ENCODE measurements at places on chromosomes 6 and 20.

- DNase-seq = no peak
These were observed 24.2 kb upstream of the CITED2 start for GRCh38 chr6:139398658-139399057.

GRCh38 chr6:158817728-158818580, 1.2 kb downstream of the EZR start:
- peak; percentile 70 for DNase-seq

- peak; percentile 69 for DNase-seq
These were observed 71.0 kb downstream of the SOX4 start for GRCh38 chr6:21664314-21665109.

GRCh38 chr6:116004841-116005815, 55.6 kb downstream of the FRK start:
- DNase-seq = no peak

DNA sequence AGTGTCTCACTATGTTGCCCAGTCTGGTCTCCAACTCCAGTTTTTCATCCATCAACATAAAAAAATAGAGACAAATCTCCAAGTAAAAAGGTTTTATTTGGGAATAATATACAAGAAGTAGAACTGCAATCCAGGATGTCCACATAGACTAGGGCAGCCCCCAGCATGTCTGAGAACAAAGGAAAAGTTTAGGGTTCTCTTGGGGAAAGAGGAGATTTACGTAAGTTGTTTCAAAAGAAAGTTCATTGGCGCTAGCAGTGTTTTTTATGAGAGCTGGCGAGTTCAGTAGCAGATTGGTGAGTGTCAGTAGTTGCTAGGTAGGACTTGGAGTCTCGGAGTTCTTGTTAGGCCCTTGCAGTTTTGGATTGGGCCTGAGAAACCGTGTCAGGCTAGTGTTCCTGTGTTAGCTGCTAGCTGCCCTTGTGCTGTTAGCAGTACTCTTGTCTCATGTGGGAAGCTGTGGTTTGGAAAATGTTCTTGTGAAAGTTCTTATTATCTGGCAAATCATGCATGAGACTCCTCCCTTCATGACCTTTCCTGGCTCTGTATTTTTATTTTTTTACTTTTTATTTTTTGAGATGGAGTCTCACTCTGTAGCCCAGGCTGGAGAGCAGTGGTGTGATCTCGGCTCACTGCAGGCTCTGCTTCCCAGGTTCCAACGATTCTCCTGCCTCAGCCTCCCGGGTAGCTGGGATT, 24.7 kb downstream of the TTLL9 start:
- peak; percentile 49 for DNase-seq

- DNase-seq = no peak
These were observed 11.1 kb upstream of the ELOVL2 start for GRCh38 chr6:11055127-11055627.

GRCh38 chr6:44699082-44699481, 311.6 kb downstream of the CDC5L start:
- DNase-seq = no peak

DNA sequence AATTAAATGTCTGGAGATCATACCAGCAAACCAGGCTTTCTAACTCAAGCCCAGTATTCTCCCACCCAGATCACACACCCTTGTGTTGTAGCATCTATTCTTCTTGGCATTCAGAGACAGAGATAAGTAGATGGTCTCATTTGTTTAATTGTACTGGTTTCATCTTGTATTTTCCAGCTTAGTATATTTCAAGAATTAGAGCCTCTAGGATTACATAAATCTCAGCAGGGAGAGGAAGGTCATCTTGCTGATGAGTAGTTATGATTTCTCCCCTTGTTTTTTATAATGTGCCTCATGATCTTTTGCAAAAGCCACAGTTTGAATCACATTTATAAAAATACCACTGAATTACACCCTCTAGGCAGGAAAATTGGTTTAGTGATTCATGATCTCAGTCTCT, 106.6 kb upstream of the NRSN1 start:
- DNase-seq = no peak

GRCh38 chr20:15708984-15709598, 864.2 kb downstream of the KIF16B start:
- DNase-seq = no peak

- no peak for DNase-seq
These were observed 165.5 kb downstream of the MOXD1 start for GRCh38 chr6:132235596-132236280.

GRCh38 chr6:90044182-90044832, 150.0 kb downstream of the GJA10 start:
- DNase-seq = no peak

DNA sequence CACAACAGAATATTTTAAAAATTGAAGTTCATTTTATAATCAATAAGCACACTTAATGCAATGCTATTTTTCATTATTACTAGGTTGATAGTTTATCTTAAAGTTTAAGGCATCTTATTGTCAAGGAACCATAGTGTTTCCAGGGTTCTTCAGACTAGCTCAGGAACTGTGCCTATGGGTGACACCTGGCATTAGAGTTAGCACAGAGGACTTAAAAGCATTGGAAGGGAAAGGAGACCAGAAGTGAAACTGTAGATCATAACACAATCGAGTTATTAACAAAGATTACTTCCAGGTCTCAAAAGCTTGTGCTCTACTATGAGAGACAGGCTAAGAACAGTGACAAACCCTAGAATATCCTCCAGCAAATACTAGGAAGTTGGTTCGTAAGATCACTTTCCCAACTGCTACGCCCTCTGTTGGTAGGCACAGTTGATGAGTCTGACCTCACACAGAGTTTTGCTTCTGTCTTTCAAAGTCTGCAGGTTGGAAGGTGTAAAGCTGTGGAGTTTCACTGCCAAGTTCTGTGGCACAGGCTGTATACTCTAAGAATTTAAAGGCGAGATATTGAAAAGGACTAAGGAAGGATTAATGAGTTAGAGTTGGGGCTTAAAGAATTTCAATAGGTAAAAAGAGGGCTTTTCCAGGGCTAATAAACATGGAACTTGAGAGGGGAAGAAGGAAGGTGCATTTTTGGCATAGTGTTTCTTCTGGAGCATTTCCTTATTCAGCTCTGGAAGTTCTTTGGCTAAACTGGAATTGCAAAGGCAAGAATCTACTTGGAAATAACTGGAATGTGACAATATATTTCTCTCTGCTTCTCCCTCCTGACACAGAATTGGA, 531.3 kb upstream of the JAG1 start:
- peak; percentile 38 for DNase-seq

DNA sequence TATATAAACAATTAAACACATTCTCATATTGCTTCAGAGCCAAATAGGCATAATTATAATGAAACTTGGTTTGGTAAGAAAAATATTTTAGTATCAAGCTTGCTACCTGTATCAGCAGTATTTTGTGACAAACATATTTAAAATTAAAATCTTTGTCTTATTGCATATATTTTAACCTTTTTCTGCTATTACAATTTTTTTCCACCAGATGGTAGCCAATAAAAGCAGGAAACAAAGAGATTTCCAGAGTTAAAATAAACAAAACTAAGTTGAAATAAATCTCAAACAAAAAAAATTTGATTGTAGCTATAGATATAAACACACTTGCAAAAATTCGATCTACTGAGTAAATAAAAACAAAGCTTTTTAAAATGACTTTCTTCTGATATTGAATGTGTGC, 491.3 kb upstream of the GJE1 start:
- no peak for DNase-seq

DNA sequence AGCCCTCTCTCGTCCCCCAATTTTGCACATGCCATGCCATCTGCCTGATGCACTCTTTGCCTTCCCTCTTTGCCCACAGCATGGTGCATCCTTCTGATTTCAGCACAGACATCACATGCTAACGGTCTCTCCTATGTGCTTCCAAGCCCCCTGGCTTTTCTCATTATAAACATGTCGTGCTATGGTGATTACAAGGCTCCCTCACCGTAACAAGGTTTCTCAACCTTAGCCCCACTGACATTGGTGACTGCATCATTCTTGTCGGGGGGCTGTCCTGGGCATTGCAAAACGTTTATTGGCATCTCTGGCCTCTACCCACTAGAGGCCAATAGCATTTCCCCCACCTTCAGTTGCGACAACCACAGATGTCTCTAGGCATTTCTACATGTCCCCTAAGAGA, 187.2 kb downstream of the TFAP2C start:
- no peak for DNase-seq

- no peak for DNase-seq
These were observed 219.0 kb downstream of the PREX1 start for GRCh38 chr20:48608756-48609155.

DNA sequence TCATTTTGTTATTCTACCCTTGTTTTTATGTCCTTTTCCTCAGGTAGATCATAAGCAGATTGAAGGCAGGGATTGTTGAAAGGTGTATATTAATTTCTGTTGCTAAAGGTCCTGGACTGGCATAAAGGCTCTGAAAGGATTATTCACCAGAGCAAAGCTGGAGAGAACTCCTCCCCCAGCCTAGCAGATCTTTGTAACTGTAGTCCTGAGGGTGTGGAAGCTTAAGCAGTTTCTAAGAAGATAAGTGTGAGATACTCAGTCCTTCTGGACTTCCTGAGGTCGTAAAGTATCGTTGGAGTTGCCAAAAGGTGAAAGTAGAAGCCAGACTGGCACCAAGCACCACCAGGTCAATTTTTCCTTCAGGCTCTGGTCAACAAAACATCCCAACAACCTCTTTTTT, 24.2 kb downstream of the CGA start:
- DNase-seq = no peak

- DNase-seq = no peak
These were observed 68.6 kb downstream of the JPH2 start for GRCh38 chr20:44118185-44119033.

DNA sequence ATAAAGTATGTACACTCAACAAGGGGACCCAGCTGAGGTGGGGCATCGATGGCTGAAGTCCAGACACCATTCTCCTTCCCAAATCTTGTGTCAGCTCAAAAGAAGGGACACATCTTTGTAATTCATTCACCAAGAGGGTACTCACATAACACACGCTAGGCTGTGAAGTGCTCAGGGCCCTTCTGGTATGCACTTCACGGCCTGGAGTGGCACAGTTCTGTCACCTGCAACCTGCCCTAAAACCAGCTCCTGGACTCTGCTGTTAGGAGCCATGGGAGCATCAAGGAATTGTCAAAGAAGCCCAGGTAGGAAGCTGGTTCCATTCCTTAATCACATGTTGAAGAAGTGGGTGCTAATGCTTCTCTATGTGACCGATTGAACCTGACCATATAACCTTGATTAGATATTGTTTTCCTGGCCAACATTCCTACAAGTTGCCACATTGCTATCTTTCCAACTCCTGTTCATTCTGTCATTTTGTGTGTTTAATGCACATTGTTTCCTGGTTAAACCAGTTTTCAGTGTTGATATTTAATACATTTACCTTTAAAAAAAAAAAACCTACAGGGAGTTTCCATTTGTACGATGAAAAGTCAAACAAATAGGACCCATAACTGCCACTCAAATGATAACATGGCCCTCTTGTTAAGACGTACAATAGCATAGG, 127.3 kb downstream of the TNFRSF21 start:
- DNase-seq = no peak

DNA sequence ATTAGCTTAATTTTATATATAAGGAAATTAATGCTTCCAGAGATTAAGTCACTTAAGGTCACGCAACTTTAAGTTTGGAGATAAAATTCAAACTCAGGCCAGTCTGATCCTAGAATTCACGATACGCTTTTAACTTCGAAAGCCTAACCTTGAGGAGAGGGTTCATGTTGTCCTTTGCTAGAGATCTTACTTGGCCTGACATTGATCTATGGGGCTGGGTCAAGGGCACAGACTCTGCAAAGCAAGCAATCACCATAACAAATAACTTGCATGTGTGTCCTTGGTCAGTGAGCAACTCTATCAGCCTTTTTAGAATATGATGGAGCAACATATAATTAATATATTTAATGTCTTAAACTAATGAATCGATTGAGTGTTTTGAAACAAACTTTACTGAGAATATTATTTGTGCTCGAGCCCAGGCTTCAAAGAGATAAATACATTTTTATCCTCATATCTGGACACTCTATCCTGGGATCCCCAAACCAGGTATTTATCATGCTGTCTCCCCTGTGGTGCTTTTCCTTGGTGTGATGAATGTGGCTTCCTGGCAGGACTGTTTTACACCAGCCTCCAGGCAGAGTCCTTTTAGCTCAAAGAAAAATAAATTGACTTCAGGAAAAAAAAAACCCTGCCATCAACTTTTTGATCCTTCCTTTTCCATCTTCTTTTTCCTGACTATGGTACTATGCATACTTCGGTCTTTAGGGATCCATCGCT, 29.1 kb downstream of the RPS12 start:
- no peak for DNase-seq

DNA sequence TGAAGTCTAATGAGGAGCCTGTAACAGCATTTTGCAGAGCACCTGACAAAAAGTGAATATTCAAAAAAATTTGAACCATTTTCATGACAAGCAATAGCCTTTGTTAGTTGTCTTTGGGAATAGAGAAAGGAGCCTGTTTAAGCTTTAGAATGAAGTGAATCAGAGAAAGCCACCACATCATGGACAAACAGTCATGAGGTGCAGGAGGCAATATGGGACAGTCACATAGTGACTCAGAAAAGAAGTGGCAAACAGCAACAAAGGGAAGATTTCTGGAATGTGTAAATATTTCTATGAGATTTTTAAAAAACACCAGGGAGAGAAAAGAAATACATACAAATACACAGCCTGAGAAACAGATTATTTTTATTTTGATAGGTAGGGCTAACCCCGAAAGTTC, 6.6 kb downstream of the KLHL31 start:
- DNase-seq = no peak

DNA sequence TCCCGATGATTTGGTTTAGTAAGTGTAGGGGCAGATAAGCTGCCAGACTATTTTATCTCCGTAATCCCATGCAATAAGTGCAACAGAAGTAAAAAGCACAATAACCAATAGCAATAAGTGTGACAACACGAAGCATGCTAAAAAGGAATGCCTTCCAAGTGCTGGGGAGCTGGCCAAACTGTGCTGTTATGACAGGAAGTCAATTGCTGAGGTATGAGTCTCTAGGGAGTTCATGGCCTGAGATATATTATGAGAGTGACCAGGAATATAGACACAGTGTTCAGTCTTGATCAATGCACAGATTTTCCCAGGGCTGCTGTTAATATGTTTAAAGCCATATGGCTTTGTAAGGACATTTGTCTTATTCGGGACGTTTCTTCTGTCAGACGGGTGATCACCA, 10.5 kb upstream of the ANGPT4 start:
- DNase-seq = no peak

- no peak for DNase-seq
These were observed 1003.1 kb downstream of the KIF16B start for GRCh38 chr20:15570156-15570555.

DNA sequence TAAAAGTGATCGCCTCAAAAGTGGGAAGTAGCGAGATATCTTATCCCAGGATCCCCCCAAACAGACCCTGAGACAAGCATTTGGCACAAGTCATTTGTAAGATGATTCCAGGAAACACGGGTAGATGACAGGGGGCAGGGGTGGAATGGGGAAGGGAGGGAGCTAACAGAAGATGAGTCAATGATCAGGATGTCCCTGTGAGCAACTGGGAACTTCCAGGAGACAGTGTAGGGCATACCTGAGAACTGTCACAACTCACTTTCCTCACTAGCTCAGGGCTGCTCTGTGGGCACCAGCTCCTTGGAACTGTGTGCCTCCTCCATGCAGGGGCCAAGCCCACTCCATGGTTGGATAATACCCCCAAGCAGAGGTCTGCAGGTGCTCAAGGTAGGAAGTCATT, 38.5 kb upstream of the VSX1 start:
- no peak for DNase-seq

Measured in uterus (tissue), 4 donors.